ENCODE measurements at places on chromosomes 5 and 9.

- DNase-seq, result no peak
These were observed 180.4 kb upstream of the ITGA1 start for GRCh38 chr5:52607227-52607824.

DNA sequence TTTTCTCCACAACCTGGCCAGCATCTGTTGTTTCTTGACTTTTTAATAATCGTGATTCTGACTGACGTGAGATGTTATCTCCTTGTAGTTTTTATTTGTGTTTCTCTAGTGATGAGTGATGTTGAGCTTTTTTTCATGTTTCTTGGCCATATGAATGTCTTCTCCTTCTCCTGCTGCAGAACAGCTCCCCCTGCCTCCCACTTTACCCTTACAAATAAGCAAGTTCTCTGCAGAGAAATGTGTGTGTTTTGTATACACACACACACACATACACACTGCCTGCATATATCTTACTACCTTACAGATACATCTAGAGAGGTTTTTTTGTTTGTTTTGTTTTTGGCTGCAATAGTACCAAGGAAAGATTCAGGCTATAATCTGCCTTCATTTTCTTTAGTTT lies 88.7 kb upstream of the PHF24 start:
- DNase-seq, result peak; percentile 6

GRCh38 chr5:173025651-173026050 lies 30.5 kb upstream of the CREBRF start:
- no peak for DNase-seq

DNA sequence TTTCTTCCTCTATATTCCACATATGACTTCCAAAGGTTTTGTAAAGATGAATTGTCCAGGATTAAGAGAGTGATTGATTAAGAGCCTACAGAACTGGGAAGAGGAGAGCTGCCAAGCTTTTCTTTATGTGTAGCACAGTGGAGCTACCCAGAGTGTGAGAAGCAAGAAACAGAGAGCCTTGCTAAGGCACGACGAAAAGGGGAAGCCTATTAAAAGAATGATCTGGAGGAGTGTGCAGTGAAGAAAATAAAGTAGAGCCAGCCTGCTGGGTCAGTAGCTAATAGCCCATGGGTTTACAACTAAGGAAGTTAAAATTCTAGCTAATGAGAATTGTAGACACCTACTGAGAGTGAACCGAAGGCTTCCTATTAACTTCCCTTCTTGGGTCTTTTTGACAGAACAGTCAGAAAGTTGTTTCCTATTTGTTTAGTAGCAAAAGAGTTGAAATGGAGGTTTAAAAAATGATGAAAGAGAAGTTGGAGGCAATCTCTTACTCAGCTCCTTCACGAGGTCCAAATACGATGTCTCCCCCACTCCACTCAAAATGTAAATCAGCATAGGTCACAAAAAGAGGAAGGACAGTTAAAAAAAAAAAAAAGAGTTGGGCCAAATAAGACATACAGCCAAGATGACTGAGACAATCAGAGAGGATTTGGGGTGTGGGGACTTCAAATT lies 957 bp upstream of the PRR16 start:
- DNase-seq, result no peak

GRCh38 chr5:151952238-151952637 lies 27.6 kb upstream of the GLRA1 start:
- DNase-seq, result no peak

GRCh38 chr9:29039258-29039657 lies 1466.0 kb upstream of the C9orf72 start:
- DNase-seq, result no peak

DNA sequence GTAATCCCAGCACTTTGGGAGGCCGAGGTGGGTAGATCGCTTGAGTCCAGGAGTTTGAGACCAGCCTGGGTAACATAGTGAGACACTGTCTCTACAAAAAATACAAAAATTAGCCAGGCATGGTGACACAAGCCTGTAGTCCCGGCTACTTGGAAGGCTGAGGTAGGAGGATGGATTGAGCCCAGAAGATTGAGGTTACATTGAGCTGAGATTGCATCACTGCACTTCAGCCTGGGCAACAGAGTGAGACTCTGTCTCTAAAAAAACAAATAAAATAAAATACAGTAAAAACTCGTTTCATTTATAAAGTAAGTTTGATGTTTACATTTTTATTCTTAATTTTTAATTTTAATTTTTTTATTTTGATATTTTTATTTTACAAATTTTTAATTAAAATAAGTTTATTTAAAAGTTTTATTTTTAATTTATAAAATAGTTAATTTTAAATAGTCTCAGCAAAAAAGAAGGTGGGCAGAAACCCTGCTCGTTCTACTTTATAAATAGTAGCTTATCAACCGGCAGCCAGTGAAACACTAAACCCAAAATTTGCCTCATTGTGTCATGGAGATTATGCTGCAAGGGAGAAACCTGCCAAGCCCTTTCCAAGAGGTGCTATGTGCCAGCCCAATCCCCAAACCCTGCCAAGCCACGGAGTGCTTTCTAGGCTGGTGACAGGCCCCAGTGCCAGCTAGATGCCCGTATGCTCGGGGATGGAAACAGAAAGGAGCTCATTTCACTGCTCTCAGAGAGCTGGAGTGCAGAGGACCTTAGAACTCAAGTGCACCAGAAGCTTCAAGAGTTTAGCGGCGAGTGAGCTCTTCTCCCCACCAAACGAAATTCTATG lies 38.9 kb downstream of the SERINC5 start:
- no peak for DNase-seq

- no peak for DNase-seq
These were observed 243.6 kb downstream of the PBX3 start for GRCh38 chr9:125990793-125991220.

DNA sequence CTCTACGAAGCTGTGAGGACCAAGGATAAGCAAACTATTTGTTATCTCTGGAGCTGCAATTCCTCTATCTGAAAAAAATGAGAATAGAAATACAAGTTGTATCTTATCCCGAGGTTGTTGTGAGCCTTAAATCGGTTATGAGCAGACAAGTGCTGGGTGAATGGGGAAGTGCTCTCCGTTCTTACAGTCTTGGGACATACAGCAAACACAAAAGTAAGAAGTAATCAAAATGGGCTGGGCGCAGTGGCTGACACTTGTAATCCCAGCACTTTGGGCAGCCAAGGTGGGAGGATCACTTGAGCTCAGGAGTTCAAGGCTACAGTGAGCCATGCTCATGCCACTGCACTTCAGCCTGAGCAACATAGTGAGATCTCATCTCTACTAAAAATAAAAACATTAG lies 31.7 kb downstream of the ITK start:
- no peak for DNase-seq

DNA sequence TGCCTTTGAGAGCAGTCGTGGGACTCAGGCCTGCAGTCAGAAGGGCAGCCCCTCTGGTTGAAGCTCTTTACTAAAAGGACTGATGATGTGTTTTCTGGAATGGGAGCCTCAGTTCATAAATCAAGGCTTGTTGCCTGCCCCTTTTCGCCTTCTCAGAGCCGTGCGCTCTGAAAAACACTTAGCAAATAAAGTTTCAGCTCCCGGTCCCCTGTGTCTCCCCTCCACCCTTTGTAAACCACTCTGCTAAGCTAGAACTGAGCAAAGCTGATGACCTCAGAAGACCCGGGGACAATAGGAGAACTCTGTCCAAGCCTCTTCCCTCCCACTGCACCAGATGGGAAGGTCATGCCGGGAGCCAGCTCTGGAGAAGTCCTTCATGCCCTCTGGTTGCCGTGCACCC lies 39.3 kb upstream of the ADRA1B start:
- no peak for DNase-seq

Data from RPMI8226 (cell line).